ENCODE measurements at places on chromosomes 3 and 15.

DNA sequence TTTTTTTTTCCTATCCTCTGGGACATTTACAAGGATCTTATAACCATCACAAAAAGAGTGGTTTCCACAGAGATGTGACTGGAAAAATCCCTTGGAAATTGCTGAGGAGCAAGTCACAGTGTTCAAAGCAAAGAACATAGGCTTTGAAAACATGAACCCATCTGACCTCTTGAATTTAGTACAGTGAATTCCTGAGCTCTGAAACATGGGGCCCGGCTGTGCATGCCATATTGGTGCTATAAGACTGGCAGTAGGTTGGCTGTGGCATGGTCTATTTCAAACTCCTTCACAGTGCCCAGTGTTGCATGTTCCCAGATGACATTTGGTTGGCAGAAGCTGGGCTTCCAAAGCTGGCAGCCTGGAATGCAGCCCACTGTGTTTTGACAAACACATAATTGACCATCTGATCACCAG lies 202.2 kb downstream of the TIGIT start:
- no peak for DNase-seq

DNA sequence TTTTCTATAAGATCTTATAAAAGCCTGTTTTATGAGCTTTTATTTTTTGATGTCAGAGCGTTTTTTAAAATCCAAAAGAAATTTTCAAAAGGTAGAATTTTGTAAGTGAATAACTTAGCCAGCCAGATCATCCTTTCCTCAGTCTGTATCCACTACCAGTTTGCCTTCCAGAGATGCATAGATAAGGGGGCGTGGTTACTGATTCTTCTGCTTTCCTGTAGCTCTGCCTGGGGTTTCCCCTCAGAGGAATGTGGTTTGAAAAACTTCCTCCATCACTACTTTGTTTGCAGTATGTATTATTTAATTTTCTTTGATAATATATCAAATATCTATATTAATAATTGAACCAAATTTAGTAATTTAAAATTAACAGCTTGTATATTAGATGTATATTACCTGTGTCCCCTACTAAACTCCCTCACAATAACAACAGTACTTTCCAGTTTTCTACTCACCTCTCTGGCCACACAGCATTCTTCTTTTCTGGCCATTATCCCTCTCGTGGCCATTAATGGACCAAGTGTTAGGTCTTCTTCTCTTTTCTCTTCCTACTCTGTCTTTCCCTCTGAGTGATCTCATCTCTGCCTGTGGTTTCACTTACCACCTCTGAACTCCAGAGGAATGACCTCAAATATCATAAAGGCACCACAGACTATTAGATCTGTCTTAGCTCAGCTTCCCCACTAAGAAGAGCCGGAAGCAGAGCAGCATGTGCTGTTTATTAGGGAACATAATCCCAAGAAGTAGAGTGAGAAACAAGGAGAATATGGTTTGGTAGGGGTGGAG lies 239.7 kb downstream of the UBE2E2 start:
- DNase-seq, result no peak

DNA sequence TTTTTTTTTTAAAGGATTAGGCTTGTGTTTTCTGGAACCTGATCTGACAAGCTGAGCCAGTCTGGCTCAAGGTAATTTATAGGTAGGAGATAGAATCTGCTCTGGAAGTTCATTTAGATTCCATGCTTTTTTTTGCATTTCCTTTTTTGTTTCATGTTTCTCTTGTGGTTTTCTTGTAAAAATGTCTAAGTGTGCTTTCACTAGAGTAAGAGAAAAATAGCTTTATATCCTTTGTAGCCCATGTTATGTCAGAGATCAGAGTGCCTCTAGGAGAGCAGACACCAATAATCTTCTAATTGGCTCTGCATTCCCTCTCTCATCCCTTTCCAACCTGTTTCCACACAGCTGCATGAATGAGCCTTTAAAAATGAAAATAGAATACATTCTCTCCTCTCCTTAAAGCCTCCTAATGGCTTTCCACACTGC lies 389.8 kb upstream of the KCNMB2 start:
- no peak for DNase-seq

GRCh38 chr3:25910997-25911396 lies 121.1 kb downstream of the OXSM start:
- DNase-seq, result peak; percentile 11

DNA sequence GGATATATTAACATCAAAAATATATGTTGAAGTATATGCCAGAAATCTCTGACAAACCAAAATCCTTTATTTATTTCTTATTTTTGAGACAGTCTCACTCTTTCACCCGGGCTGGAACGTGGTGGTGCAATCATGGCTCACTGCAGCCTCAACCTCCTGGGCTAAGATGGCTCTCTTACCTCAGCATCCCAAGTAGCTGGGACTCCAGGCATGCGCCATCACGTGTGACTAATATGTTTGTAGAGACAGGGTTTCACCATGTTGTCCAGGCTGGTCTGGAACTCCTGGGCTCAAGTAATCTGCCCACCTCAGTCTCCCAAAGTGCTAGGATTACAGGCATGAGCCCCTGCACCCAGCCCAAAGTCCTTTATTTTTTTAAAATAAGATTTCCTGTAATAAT lies 11.9 kb downstream of the FAIM start:
- no peak for DNase-seq
